IMR-90 (cell line): ENCODE measurements at places on chromosomes 7 and 10. TPM values are rescaled to one million over a fixed set of nuclear protein-coding genes. Genes with fewer than 3 reads are reported as not detected.
A peak's percentile ranks its signal among the peaks of the same experiment; 100 is the strongest.

Gene CLDN3
- total RNA-seq, result 0.18 TPM in 1 of 2 replicates, not detected in the other

DNA sequence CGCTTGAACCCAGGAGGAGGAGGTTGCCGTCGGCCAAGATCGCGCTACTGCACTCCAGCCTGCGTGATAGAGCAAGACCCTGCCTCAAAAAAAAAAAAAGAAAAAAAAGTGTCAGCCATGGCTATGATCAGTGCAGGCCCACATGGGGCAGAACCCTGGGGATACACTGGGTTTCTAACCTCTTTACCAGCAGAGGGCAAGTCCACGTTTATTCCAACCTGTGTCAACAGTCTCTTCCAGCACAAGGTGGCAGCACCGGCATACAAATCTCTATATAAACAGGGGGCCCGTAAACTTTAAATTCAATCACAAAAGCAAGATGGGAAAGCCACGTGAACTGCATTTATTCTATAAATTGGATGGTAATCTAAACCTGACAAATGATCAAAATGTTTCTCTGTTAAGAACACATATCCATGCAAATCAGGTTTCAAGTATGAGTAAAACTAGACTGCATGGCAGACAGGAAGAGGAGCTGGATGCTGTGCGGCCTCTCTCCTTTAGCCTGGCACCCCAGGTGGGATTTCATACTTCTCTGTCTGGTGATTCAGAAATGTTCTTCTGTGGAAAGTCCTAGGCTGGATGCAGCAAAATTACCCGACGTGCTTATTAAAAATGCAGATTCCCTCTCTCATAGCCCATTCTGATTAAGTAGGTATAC is 60.0 kb upstream of the STEAP1B start:
- peak; percentile 86 for DNase-seq
- no peaks in the 10 kb centered on the region; the same call in 1 of the 2 replicates for H3K27me3 ChIP-seq
- H3K27ac ChIP-seq, result peak overlapping the region; percentile 90; the same call in 1 of the 2 replicates
- peaks cover 31% of the 10 kb centered on the region for H3K4me1 ChIP-seq
- H3K4me3 ChIP-seq, result no peak overlapping the region

- no peaks in the 10 kb centered on the region for H3K4me1 ChIP-seq
- H3K4me3 ChIP-seq, result no peak overlapping the region
- DNase-seq, result no peak
- no peaks in the 10 kb centered on the region for H3K36me3 ChIP-seq
- no peaks in the 10 kb centered on the region for H3K27me3 ChIP-seq
Observed at GRCh38 chr10:53140506-53140905, 367.9 kb upstream of the MBL2 start.

Gene TUBAL3
- total RNA-seq, result not detected in 2 replicates

Gene DDC
- total RNA-seq, result not detected in 2 replicates

- DNase-seq, result no peak
- H3K27ac ChIP-seq, result no peak within 1 kb of the TSS
- H3K4me1 ChIP-seq, result no peaks in the 10 kb centered on the region
- no peaks in the 10 kb centered on the region for H3K27me3 ChIP-seq
- no peaks in the 10 kb centered on the region for H3K36me3 ChIP-seq
- H3K4me3 ChIP-seq, result no peak within 1 kb of the TSS
Observed at GRCh38 chr7:150631866-150632864, at the start of gene GIMAP6. Gene GIMAP6 (minus strand): TSS chr7:150632385. CDS start chr7:150630142, 2,243 bp downstream.
